Activated naive CD4-positive, alpha-beta T cell treated with anti-CD3 and anti-CD28 coated beads, Interleukin-2, amount 50 U/mL, for 16 hours (primary cell): ENCODE measurements at places on chromosomes 6 and 20.

- DNase-seq = no peak
Measured at GRCh38 chr20:12949429-12949980, 59.3 kb upstream of the SPTLC3 start.

- no peak for DNase-seq
Measured at GRCh38 chr6:56770011-56770520, 127.4 kb upstream of the DST start.

- DNase-seq = peak; percentile 48
Measured at GRCh38 chr6:106163446-106163965, 77.4 kb downstream of the PRDM1 start.

DNA sequence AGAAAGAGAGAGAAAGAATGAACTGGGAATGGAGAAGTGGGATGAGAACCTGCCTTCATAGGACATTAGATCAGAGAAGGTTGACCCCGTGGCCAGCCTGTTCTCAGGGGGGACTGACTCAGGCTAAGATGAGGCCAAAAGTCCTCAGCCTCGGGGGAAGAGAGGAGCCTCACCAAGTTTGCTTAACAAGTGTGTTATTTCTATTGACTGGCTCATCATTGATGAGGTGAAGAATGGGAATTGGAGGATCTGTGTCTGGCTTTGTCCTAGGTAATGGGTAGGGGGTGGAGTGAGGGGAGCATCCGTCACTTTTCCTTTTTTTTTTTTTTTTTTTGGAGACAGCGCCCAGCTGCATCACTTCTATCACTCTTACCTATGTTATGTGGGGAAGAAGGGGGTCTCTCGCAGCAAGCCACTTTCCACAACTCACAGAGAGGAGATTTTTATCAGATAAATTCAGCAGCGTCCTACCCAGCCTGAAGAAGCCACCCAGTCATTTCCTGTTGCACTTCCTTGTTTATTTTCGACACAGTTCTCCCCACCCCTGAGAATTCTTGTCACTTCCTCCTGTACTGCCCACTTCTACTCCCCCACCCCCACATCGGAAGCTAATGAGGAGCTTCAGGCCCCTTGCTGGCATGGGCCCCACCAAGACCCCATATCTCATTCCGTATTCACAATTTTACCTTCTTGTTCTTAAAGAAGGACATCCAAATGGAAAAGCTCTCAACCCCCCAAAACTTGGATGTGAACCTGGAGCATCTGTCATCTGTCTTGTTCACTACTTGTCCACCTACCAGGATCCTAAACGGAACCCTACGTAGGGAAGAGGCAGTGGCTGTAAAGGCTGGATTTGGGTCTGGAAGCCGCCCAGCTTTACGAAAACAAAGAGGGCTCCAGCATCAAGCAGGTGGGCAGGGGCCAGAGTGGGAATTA lies 2.8 kb upstream of the RNASET2 start:
- peak; percentile 37 for DNase-seq

GRCh38 chr6:138815797-138816528 lies 20.1 kb downstream of the ECT2L start:
- no peak for DNase-seq

GRCh38 chr20:17556837-17557674 lies 12.8 kb upstream of the DSTN start:
- DNase-seq = no peak

GRCh38 chr6:137430954-137431353 lies 63.2 kb downstream of the OLIG3 start:
- DNase-seq = no peak

DNA sequence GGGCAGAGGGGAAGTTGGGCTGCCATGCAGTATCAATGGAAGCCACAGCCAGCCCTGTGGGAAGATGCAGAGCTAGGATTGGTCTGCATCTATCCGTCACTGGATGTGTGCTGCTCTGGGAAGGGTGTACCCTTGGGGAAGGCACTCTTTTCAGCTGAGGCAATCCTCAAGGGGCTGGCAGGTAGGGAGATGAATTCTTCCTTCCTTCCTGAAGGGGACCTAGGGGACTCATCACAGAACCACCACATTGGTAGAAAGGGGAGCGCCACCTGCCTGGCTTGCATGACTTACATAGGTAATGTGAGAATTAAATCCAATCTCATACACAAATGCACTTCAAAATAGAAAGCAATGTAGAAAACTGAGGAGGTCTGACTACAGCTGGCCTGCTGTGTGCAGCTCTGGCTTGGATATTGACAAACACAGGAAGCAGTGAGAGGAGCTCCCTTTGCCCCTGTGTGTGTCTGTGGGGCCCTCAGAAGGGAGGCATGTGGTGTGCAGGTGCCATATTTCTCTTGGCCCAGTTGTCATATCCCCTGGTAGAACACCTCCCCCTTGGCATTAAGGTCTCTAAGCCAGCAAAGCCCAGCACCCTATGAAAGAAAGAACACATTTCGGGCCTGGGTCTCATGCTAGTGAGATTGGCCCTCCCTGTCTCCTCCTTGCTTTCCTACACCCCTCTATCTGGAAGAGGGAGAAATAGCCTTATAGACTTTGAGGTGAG lies 260.3 kb upstream of the MOCS1 start:
- DNase-seq = no peak

- no peak for DNase-seq
Measured at GRCh38 chr20:19022791-19023448, 189.5 kb upstream of the SLC24A3 start.

GRCh38 chr20:21020659-21021471 lies 85.3 kb downstream of the LINC00237 start:
- no peak for DNase-seq

GRCh38 chr6:158086054-158086503 lies 82.0 kb downstream of the SERAC1 start:
- no peak for DNase-seq
